ENCODE measurements at places on chromosomes 4 and X.

DNA sequence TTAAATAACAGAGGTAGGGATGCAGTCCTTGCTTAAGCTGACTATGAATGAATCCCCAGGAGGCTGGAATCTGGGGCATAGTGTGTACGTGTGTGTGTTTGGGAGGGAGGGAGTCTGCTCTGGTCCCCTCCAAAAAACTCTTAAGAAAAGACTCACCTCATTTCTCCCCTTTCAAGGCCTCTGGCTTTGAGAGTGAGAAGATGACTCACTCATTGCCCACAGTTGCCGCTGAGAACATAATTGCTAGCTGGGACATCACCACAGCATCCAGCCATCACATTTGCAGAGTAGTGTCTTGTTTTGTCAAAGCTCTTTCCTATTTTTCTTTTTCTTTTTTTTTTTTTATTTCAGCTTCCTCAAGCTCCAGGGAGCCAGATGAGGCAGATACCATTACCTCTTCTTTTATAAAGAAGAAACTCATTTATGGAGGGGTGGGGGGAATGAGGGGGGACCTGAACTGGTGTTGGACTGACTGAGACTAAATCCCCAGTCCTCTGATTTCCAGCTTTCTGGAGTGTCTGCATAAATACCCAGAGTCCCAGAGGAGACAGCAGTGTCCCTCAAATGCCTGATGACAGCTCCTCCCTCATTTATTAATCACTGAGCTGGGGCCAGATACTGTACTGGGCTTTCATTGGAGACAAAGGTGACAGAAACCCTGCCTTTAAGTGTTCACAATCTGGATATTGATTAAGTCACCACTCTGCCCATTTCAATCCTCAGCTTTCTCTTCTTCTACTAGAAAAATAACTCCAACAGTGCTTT lies 61.9 kb upstream of the LAS1L start:
- DNase-seq = peak; percentile 25

- no peak for DNase-seq
Observed at GRCh38 chrX:100411802-100412715, 2.0 kb upstream of the PCDH19 start.

- DNase-seq = peak; percentile 80
Observed at GRCh38 chr4:184514121-184514988, 40.0 kb upstream of the IRF2 start.

- no peak for DNase-seq
Observed at GRCh38 chrX:153832728-153833127, 2.4 kb upstream of the PDZD4 start.

GRCh38 chrX:96453139-96453538 lies 231.5 kb upstream of the DIAPH2 start:
- DNase-seq = no peak

DNA sequence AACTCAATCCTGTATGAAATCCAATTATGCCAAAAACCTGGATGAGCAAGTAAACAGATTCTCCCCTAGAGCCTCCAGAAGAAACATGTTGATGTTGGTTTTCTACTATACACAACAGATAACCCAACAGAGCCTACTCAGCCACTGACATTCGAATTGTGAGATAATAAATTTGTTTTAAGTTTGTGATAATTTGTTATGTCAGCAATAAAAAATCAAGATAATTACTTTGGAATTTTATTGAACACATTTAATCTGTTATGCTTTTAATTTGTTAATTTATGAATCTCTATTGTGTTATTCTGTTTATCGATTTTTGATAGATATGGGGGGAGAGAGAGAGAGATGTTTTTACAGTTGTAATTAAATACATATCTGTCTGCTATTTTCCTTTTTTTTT lies 1016.1 kb upstream of the PCDH7 start:
- DNase-seq = no peak

DNA sequence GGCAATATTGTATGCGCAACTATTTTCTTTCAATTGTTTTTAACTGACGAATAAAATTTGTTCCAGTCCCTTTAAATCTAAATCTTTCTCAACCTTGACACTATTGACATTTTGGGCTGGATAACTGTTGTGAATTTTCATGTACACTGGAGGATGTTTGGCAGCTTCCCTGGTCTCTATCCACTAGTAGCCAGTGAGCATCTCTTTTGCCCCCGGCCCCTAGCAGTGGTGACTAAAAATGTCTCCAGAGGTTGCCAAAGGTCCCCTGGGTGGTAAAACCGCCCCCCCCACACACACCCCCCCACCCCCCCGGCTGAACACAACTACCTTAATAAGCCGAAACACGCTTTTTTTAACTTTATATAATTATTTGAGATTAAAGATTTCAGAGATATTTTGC lies 514 bp downstream of the FANCB start:
- DNase-seq = no peak

GRCh38 chr4:98993419-98994071 lies 2.0 kb upstream of the METAP1 start:
- DNase-seq = no peak

- DNase-seq = no peak
Observed at GRCh38 chr4:187236209-187236890, 512.7 kb upstream of the FAT1 start.

DNA sequence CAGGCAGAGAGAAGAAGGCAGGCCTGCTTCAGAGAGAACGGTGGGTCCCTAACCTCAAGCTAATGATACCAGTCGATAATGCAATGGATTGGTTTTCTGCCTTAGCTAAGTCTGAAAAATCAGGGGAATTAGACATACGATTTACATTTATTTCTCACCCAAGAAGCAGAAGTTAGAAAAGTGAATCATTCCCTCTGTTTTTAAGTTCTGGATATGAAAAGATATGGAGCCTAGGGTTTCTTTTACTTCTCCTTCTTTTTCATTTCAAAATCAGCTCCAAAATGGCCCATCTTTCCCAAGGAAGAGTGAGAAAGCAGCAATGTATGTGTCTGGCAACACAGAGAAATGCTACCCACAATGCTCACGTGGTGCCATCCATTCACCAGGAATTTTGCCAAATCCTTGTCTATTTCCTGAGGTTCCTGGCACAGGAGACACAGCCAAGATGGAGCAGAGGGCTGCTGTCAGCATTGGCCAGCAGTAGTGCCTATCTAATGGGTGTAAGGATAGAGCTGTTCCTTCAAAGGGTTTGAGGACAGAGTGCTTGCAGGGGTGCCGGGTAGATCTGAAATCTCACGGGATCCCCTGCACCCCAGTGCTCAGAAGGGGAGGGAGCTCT lies 231.5 kb downstream of the MAML3 start:
- no peak for DNase-seq

DNA sequence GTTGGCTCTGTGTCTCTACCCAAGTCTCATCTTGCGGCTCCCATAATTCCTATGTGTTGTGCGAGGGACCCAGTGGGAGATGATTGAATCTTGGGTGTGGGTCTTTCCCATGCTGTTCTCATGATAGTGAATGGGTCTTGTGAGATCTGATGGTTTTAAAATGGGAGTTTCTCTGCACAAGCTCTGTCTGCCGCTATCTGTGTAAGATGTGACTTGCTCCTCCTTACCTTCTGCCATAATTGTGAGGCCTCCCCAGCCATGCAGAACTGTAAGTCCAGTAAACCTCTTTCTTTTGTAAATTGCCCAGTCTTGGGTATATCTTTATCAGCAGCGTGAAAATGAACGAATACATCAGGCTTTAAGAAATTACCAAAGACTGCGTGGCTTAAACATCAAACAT lies 31.2 kb downstream of the STIM2 start:
- no peak for DNase-seq

DNA sequence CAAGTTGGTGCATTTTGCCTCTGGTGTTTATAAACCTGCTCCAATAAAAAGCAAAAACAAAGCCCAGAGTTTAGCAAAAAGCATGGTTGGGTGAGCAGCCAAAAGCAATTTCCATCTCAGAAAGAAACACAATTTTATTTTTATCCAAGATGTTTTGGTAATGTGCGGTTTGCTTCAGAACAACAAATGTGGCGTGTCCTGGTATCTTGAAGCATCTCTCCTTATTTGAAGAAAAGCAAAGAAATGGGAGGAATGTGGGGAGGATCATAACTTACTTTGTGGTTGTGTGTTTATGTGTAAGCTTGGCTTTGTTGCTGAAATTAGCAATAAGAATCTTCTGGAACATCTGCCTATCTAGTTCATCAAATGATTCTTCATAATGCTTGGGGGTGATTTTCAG lies 88.3 kb upstream of the DDX3X start:
- no peak for DNase-seq

DNA sequence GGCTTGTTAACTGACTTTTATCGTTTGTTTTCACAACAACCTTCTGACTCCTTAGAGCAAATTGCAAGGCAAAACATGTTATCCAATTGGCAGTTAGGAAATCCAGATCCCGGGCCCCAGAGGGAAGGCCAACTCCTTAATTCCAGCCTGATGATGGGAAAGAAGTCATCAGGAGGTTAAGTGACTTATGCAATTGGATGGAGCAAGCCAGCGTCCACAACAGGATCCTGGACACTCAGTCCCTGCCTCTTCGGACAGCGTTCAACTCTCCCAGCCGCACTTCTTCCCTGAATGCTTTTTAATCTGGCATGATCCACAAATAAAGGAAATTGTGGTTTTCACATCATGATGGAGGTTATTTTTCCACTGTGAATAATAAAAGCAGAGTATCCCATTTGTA lies 310.1 kb downstream of the RAB28 start:
- no peak for DNase-seq

GRCh38 chrX:133992882-133993281 lies 7.5 kb upstream of the GPC3 start:
- DNase-seq = no peak

GRCh38 chrX:108415146-108415545 lies 23.1 kb downstream of the COL4A6 start:
- DNase-seq = no peak

DNA sequence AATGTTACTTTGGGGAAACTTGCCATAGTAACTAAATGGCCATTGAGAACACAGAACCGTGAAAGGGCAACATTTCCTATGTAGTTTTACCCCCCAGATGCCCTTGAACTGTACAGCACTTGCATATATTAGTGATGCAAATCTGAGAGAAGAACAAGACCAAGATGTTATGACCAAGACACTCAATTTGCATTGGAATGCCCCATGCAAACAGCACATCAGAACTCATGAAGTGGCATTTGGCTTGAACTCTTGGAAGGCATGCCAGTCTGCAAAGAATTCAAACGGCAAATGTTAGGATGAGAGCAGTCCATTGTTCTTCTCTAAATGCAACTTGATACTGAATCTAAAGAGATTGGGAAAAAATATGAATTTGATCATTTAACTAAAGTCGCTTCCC lies 139.4 kb upstream of the CXorf66 start:
- no peak for DNase-seq

GRCh38 chrX:2892816-2893215 lies 36.3 kb downstream of the ARSD start:
- no peak for DNase-seq

GRCh38 chr4:119337010-119337409 lies 15.1 kb upstream of the FABP2 start:
- DNase-seq = no peak

DNA sequence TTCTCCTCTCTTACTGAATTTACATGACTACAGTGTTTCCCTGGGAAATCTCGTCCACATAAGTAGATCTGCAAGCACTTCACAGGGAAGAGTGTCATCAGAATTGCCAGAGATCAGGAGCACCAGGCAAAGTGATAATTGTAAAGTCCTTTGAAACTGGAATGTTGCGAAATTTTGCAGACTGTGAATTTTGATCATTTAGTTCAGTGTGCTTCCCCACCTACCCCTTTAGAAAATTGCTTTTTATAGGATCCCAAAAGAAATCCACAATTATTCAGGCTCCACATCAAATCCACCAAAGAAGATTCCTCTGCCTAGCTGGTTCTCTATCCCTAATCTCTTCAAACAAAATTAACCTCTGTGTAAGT lies 10.2 kb downstream of the PTCHD1 start:
- no peak for DNase-seq

GRCh38 chr4:26183017-26183416 lies 137.8 kb upstream of the RBPJ start:
- DNase-seq = no peak

- no peak for DNase-seq
Observed at GRCh38 chr4:169275180-169275579, 4.4 kb upstream of the SH3RF1 start.

DNA sequence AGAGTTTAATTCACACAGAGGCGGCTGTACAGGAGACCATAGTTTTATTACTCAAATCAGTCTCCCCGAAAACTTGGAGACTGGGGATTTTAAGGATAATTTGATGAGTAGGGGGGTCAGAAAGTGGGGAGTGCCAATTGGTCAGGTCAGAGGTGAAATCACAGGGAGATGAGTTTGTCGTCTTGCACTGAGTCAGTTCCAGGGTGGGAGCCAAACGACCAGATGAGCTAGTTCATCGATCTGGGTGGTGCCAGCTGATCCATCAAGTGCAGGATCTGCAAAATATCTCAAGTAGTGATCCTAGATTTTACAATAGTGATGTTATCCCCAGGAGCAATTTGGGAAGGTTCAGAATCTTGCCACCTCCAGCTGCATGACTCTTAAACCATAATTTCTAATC lies 4.0 kb downstream of the ETFDH start:
- DNase-seq = no peak

DNA sequence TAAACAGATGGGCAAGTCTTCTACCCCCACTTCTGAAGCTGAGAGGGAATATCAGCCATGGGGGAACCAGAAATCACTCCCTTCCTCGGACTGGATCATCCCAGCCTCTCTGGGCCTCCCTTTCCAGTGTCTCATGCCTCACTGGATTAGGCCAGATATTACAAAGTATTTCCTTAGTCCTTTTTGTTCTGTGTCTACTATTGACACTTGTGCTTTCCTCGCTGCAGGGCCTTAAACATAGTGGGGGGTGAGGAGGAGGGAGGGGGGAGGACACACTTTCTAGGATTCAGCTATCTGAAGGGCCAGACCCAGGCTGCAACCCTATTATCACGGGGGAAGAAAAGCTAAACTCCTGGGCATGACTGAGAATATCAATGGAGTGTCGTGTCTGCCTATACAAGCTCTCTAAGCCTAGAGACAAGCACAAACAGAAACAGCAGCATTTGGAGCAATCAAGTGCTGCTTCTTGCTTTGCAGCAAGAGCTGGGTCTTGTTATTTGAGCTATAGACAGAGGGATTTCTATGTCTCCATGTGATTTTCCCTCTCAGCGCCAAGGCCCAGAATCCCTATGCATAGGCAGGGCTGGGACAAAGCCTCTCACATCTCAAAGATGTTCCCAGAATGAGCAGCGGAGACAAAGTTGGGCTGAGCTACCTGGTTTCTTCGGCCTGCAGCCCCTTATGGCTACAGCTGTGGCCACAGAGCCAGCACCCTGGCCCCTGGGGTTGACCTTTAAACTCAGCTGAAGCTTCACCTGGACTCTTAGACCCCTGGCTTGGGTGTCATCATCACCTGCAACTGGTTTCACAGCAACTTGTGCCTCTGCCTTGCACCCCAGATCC lies 20.2 kb downstream of the PJA1 start:
- no peak for DNase-seq

DNA sequence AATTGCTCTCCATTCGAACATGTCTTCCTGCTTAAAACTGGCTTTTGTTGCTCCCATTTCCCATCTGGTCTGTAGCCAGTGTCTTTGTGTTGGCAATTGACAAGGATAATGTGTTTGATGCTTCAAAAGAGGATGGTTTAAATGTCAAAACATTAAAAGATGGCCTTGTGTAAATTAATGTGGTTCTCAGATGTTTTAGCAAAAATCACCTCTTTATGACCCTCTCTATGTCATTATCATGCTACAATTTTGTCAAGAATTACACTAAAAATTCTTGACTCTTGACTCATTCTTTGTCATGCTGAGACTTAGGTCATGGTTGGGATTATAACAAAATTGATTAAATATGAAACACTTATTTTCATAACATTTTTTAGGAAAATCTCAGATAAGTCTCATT lies 47.4 kb downstream of the TMEM131L start:
- no peak for DNase-seq

- DNase-seq = no peak
Observed at GRCh38 chr4:180947425-180947824, 1295.8 kb upstream of the TENM3 start.
